ENCODE measurements at places on chromosomes 4 and X.

- DNase-seq, result no peak
These were observed 876.4 kb upstream of the SLIT2 start for GRCh38 chr4:19375136-19375804.

GRCh38 chr4:144734522-144734921, 88.6 kb downstream of the HHIP start:
- DNase-seq, result peak; percentile 74

DNA sequence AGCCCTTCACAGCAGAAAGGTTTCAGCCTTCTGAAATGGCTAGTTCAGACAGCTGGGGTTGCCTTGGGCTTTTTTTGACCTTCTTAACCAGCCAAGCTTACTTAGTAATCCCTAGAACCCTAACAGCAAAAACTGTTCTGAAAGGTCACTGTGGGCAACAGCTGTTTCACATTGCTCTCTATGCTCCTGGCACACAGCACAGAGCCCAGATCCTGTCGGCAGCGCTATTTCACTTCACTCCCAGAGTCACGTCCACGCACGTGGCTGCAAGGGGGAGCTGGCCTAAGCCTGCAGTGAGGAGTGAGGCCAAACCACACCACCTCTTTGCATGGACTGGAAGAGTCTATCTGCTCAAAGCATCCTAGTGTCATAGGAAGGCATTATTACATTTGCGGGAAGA, 32.0 kb upstream of the STS start:
- no peak for DNase-seq

DNA sequence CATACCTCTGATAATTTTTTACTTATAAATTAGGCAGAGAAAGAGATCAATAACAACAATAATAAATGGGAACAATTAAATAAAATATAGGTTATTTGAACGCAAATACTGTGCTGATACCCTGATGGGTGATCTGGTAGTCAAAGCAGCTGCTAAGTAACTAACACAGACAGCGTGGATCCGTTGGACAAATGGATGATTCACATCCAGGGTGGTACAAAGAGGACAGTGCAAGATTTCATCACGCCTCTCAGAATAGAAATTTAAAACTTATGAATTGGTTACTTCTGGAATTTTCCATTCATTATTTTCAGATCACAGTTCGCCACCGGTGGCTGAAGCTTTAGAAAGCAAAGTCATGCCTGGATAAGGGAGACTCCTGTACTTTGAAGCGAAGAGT, 1066.0 kb upstream of the ADGRL3 start:
- peak; percentile 17 for DNase-seq

DNA sequence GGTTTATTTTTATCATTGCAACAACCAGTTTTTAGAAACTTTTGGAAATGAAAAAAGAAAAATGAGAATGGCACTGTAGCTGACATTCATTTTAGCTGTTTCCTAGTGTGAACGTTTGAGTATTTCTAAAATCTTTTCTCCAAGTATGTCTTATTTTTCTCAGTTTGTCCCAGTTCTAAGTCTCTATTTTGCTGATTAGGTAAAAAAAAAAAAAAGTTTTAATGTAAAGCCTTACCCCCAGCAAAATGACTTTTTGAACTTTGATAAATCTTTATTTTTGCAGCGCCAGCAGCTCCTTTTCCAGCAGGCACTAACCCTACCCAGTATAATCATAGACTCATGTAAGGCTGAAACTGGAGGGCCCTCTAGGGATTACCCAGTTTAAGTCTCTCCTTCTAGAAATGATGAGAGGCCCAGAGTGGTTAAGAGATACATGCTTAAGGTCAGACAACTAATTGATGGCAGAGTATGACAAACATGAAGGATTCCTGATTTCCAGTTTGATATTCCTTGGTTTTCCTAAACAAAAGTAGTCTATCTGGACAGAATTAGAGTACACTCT, 84.3 kb upstream of the SLC4A4 start:
- DNase-seq, result no peak

GRCh38 chr4:11471618-11472017, 42.9 kb upstream of the HS3ST1 start:
- DNase-seq, result no peak

DNA sequence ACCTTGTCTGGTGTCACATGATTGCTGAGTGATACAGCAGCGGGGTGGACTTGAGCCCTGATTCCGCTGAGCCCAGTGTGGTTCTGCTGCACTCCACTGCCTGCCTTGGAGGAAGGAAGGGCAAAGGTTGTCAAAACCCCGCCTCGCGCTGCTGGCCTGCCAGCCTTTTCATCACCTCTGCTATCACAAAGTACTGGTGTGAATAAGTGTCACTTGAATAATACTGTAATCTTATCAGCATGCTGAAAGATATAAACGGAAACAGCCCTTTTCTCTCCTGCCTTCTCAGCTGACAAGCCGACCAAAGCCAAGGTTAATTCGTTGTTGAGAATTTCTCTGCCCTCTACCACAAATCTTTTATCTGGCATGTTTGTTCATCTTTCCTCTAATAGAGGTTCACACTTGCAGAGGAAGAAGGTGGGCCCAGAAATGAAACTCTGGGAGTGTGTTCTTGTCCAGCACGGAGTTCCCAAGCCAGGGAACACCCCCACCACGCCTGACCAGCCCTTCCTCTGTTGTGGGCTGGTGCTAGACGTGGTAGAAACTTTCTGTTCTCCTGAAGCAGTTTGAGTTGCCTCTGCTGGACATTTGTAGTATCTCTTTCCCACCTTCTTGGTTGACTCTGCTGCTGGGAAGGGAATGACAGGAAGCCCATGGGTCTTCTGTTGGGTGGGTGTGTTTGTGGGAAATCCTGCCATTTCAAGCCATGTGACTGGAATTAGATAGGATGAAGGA, 21.5 kb downstream of the FHDC1 start:
- DNase-seq, result no peak
